Kasumi-1 (cell line): ENCODE measurements at places on chromosomes 4 and X.

DNA sequence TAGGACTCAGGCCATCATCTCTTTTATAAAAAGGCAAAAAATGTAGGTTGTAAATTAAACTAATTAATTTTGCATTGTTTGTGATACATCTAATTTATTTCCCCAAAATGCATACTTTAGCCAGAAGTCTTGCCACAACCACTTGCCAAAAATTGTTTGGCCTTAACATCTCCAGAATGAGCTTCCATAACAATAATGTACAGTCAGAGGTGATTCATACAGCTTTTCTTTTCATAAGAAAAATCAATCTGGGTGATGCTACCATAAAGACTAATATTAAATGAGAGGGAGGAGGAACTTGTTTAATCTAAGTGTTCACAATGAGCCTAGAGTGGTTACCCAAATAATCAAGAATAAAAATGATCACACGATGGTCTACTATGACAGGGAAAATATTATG lies 59.3 kb downstream of the AMMECR1 start:
- no peak for DNase-seq

DNA sequence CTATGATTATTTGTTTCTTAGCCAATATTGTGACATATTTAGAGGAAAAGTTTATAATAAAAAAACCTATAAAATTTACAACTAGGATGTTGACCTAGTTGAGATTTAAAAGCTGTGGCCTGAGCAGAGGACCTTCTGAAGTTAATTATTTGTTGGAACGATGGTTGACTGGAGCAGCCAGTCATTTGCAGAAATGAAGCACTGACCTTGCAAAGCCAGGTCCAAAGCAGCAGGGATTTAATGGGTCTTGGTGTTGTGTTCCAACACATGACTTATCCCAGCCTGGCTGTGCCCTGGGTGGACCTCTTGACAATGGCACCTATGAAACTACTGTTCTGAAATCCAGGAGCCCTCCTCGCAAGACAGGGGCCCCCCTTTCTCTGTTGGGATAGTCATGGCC lies 235.2 kb downstream of the FRAS1 start:
- DNase-seq = no peak

- peak; percentile 59 for DNase-seq
Observed at GRCh38 chr4:2059046-2059725, at the start of gene NAT8L. Gene NAT8L (plus strand): TSS chr4:2059327. CDS start chr4:2059512, 185 bp downstream.

DNA sequence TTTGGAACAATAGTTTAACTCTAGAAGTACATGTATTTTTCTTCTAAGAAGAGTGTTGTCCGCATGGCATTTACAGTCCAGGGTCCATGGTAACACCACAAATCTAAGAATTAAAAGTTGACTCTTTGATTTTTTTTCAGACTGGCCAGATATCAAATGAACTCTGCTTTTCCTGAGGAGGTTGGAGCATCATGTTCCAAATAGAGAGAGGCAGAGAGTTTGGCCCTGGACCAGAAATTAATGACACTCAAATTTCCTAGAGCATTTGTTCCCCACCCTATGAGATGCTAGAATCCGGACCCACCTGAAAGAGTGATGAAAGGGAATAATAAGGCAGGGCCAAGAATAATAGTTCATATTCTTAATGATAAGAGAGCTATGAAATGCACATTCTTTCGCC lies 47.0 kb upstream of the NAP1L5 start:
- no peak for DNase-seq

DNA sequence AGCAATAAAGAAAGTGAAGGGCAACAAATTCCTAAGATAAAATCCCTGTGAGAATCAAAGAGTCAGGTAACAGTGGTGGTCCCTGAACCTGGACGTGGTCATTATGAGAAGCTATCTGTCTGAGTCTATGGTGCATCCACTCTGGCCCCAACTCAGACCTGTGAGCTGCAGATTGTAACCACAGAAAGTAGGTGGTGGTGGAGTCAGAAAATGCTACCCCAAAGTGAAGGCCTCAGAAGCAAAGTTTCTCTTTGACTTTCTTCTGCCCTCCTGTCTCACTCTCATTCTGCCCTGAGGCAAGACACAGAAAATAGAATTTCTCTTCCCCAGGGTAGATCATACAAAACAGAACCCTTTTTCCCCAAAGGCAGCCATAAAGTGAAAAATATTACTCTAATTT lies 84.1 kb upstream of the NEIL3 start:
- DNase-seq = no peak

DNA sequence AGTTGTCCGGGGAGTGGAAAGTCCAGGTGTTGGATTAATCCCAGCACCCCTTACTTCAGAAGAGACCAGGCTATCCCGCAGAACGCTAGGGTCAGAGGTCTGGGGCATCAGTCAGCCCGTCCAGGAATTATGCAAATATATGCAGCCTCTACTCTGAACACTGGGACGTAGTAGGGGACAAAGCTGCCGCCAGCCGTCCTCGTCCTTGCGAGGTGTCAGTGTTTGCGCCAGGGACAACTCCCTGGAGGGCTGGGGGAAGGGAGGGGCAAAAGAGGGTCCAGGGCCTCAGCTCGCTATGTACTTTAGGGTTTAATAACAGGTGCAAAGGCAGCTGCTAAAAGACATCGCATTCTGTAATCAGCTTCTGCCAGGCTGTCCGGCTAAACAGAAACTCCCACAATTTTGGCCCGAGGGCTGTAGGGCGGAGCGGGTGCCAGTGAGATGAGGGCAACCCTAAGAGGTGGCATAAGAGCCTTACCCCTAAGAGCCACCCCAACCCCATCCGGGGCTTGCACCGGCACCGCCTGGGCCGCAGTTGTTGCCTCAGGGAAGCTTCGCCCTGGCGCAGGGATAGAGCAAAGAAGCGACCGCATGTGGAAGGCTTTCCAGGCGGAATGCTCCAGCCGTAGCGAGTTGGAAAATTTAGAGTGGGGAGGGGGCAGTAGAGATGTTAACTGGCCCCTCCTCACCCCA lies 8.4 kb downstream of the HAND2 start:
- no peak for DNase-seq
